ENCODE measurements at places on chromosomes 3 and 15.

- peak; percentile 52 for DNase-seq
Observed at GRCh38 chr3:19149368-19149767, 1.1 kb downstream of the KCNH8 start.

GRCh38 chr3:79047581-79047980 lies 720.2 kb downstream of the ROBO1 start:
- DNase-seq: no peak

DNA sequence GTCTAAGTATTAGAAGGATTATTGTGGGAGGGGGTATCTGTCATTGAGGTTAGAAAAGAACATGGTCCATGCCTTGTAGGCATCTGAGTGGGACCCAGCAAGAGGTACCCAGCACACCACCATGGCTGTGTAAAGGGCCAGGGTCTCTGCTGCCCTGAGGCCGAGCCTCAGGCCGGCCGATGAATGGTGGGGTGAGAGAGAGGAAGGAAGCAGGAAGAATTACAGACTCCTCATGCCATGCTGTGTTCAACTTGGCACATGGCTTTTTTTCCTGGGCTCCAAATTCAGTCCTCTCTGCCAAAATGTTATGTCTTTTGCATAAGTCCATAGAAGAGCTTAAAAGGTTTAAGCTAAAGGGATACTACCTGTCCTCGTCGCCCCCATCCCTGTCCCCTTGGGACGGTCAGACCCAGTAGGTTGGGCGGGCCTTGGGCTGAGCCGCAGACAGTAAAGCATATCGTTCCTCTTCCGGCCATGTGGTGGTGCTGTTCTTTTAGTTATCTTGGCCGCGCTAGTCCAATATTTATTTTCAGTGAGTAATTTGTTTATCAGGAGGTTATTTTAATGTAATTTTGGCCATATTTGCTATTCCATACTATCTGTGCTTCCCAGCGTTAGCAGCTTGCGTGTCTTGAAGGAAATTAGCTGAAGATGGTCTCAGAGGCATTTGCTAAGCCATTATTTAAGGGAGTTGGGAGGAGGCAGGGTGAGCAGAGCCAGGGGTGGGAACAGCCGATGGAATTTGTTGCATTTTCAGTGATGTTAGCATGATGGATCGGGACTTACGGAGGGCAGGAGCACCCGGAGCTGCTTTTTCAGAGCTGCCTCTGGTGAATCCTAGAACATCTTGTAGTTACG lies 152.4 kb downstream of the AGBL1 start:
- peak; percentile 57 for DNase-seq

DNA sequence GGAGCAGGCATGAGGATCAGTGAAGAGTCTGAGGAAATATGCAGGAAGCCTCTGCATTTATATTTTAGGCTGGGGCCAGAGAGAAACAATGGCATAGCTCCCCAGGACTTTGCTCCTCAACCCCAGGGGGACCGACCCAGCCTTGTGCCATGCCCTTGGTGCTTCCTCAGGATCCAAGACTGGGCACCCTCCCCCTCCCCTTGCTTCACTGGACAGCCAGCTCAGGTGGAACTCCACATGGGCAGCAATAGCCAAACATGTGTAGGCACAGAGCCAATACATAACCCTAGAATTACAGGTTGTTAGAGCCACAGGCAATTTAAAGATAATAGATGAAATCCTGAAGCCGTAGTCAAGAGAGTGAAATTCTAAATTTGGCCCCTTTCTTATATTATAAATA lies 73.0 kb upstream of the ETV5 start:
- no peak for DNase-seq

DNA sequence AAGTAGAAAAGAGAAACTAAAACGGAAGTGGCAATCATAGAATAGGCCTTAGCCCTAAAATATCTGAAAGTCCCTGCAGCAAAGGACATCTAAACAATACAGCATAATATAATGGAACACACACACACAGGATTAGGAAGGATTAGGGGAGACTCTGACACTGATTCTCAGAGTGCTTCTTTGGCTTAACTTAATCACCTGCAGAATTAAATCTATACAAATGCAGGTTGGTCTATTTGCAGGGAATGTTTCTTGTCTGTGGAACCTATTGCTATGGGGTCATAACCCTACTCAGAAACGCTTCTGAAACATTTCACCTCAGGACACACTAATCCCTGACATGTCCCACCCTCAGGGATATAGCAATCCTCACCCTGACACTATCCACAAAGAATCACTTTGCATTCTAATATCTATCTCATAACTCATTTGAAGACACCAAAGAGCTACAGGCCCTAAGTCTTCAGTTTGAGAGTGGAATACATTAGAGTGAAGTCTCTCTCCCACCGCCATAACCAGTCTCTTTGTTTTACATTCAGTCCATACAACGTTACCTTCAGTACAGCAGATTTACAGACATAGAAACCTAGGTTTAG lies 1041.2 kb downstream of the TUSC7 start:
- no peak for DNase-seq
